ENCODE measurements at places on chromosomes 6 and 20.

- no peak for DNase-seq
Measured at GRCh38 chr6:41518118-41518517, 28.1 kb upstream of the FOXP4 start.

GRCh38 chr6:155687645-155688044 is 232.0 kb upstream of the NOX3 start:
- no peak for DNase-seq

DNA sequence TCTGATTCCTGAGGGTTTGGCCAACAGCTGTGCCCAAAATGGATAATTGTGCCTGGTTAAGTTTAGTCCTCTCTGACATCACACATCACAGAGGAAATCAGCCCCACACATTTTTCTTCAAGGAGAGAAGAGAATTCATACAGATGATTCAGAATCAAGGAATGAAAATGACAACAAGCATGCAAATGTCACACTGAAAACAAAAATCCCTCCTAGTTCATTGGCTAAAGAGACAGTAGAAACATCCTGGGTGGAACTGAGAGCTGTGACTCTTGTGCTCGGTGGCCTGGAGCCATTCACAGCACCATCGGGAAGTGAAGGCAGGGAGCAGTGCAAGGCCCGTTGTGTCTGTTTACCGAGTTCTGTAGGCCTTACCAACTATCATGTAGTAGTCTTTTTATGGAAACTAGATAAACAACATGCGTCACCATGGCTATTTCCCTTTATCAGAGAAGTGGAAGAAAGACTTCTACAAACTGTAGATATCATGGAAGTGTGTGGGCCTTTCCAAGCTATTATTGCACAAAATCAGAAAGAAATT is 81.7 kb upstream of the TENT5A start:
- no peak for DNase-seq

- no peak for DNase-seq
Measured at GRCh38 chr6:41347378-41348050, 12.1 kb downstream of the NCR2 start.

GRCh38 chr6:3911130-3911529 is 62.0 kb downstream of the FAM50B start:
- no peak for DNase-seq

DNA sequence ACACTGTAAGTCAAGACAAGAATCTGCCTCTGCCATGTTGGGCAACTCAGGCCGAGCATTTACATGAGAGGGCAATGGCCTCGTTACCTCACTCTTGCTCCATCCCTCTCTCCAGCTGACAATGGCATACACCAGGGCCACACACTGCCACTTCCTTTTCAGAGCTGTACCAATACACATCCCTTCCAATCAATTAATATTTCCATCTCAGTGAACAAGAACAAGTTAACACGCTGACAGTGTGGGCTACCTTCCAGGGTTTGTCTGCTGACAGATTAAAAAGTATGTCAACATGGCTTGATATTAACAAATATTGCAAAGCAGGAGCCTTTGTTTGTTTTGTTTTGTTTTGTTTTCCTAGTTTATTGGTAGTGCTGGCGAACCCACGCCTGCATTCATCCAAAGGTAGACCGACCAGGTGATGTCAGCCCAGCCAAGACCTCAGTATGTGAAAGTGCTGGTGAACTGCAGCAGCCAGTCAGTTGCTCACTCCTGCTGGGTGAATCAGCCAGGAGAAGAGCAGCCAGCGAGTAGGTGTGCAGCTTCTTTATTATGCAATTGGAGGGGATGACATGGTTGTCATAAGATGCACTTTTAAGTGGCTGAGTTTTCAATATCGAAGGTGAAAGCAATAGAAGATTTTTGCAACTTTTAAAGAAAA is 487.3 kb upstream of the JARID2 start:
- no peak for DNase-seq

DNA sequence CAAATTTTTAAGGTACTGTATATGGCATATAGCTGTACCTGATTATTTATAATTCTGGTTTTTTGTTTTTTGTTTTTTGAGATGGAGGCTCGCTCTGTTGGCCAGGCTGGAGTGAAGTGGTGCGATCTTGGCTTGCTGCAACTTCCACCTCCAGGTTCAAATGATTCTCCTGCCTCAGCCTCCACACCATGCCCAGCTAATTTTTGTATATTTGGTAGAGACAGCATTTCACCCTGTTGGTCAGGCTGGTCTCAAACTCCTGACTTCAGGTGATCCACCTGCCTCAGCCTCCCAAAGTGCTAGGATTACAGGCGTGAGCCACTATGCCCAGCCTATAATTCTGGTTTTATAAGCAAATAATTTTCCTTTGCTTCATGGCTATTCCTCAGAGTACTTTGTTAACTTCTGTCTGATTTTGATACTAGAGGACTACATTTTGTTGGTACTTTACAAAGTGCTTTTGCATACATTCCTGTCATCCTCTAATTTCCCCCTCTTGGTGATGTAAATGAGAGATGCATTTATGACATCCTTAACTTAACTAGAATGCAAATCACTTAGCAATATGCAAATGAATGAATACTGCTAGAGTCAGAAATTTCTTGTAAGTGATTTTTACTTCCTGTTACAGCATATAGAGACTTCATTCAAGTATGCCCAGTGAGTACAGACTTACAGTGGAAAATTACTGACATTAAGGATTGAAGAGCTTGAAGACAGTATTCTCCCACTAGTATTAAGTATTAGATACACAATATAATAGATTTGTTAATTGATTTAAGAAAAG is 35.7 kb upstream of the ARID1B start:
- no peak for DNase-seq

GRCh38 chr20:23048283-23049200 is 930 bp downstream of the THBD start:
- no peak for DNase-seq

DNA sequence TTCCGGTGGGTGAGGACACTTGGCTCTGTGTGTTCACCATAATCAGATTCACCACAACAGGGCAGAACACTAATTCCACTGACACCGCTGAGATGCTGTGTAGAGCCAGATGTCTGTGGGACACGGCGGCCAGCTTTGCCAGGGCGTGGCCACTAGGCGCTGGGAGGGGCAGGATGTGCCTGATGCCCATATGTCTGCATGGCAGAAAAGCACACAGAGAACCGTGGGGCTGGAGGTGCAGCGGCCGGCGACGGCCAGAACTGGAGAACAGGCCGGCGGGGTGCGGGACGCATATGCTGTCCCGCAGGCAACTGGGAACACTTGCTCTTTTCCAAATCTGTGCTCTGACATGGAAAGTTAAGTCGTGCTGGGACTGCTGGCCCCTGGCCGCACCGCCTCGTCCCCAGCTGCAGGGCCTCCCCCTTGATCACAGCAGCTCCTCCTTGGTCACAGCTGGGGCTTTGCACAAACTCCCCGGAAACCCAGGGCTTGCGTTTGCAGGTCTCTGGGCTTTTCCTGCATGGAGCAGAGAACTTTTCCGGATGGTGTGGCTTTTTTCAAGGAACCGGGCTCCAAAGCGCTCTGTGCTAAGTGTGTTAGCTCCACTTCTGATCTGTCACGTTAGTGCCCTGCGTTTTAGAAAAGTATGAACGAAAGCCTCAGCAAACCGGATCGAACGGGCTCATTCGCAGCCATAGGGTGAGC is 31.1 kb downstream of the NTSR1 start:
- no peak for DNase-seq

DNA sequence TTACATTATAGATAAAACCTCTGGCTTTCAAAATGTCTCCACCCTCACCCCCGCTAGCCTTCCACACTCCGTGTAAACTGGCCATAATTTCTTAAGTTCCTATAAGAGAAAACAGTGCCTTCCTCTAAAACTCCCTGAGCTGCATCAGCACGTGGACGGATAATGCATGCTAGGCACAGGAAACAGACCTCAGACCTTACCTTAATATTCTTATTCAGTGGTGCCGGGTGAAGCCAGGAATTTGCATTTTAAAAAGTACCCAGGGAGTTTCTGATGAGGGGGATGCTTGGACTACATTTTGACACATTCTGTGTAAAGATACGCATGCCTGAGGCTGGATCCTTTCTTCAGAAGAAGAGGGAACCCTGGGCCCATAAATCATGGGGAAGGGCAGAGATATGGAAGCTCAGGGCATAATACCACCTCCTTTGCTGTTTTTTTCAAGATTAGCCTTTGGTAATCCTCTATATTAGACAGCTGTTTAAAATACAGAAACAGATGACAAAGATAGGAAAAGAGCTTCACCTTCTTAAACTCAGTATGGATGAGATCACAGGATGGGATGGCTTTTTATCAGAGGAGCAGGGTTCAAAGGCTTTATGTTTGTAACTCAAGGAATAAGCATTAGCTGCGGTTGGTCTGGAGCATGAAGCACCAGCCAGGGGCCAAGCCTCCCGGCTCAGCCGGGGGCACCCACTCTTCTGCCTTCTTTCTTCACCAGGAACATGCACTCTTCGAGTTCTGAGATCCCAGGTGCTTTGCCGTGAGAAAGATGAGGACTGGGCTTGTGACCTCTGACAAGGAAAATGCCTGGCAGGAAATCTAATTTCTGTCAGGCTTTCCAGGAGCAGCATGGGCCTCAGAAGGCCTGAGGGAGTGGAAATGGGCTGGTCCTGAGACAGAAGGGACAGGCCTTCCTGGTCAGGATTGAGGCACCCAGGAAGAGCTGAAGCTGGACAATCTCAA is 218.1 kb upstream of the SOX4 start:
- no peak for DNase-seq

DNA sequence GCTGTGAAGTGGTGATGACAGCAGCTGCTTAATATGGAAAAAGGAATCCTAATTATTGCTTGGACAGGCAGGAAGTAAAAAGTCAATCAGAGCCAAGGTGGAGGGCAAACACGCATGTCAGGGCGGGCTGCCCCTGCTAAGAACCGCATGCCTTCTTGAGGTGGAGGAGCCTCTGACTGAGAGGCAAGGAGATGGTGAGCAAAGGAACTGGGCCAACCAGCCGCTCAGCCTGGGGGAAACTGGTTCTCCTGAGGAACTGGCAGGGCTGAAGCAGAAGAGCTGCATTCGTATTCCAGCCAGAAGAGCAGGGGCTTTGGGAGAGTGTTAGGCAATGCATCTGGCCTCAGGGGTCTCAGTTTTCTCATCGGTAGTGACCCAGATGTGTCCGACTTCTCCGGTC is 13.1 kb upstream of the MLN start:
- no peak for DNase-seq

- DNase-seq, result peak; percentile 7
Measured at GRCh38 chr6:148835920-148836441, 89.2 kb downstream of the UST start.

- DNase-seq, result no peak
Measured at GRCh38 chr20:15512916-15513315, 1060.3 kb downstream of the KIF16B start.

DNA sequence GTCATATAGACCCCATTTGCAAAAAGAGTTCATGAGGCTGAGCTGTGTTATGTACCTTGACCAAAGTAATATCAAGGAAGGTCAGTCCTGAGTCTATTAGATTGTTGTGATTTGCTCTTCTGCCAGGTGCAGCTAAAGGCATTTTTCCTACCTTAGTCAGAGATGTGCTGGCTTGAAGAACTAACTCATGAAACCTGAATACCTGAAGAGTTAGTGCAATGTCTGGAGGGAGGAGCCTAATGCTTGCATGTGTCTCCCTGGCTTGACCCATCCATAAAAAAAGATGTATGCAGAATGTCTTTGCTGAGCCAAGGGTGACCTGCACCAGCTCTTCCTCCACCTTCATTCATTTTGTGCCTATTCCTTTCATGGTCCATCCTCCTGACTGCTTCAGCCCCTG is 742.0 kb downstream of the KIF16B start:
- DNase-seq, result no peak

DNA sequence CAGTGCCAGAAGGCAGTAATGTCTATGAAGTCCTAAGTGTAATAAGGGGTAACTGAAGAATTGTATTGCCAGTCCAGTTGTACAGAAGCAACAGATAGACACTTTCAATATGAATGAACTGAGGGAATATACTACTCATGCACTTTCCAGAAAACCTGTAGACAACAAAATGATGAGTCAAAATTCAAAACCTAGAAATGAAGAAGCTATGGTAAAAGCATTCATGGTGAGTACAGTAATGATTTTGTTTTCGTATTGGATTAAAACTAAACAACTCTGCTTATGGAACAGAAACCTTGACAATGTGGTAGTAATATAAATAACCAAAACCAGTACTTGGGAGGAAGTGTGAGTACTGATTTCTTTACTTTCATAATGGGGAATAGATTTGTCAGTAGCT is 35.0 kb downstream of the ARMC2 start:
- no peak for DNase-seq

GRCh38 chr20:50433001-50433761 is 77.0 kb upstream of the PTPN1 start:
- DNase-seq, result no peak

GRCh38 chr6:153104220-153104619 is 26.9 kb downstream of the RGS17 start:
- DNase-seq, result no peak

Data from activated CD4-positive, alpha-beta T cell treated with anti-CD3 and anti-CD28 coated beads for 24 hours (primary cell).